ENCODE measurements at places on chromosomes 6 and 20.

- DNase-seq: no peak
Measured at GRCh38 chr20:48984575-48985219, 61.4 kb upstream of the CSE1L start.

- no peak for DNase-seq
Measured at GRCh38 chr6:137341681-137342195, 122.6 kb upstream of the IFNGR1 start.

DNA sequence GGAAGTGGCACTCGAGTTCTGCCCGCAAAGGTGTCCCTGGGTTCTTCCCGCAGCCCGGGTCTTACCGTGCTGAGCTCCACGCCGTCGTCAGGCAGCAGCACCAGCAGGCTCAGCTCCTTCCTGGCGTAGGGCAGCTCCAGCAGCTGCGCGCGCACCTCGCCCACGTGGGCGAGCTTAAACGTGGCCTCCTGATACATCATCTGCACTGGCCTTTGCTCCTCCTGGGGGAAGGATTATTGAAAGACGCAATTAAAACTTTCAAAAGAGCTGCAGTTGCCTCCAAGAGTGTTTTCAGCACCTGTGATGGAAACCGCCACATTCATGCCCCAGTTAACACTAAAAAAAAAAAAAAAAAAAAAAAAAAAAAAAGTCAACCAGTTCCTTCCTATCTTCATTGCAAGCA, 11.3 kb downstream of the SERPINB9 start:
- DNase-seq: no peak

DNA sequence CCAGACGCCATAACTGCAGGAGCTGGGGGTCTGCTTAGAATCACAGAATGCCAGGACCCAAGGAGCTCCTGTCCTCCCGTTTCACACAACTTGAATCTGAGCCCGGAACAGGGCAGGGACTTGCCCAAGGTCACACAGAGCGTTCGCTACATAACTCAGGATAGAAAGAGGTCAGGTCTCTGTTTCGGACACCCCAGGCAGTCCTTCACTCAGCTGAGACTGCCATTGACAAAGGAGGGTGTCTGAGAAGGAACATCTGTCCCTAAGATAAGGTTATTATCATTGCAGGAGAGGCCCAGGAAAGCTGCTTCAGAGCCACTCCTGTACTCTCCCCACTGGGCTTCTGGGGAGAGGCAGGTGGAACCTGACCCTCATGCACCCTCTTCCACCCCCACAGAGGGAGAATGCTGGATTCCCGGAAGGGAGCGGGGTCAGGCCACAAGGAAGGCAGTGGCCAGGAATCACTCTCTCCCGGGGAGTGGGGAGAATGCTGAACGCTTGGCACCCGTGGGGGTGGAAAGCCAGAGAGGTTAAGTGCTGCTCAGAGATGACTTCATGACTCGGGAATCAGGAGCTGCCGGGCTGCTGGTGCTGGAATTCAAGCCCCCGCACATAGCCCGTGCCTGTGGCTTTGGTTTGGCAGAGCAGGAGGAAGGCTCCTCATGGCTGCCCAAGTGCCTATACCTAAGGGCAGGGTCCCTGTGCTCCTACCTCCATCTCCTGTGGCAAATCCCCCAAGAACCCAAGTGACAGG, 10.7 kb downstream of the SDC4 start:
- DNase-seq: no peak

DNA sequence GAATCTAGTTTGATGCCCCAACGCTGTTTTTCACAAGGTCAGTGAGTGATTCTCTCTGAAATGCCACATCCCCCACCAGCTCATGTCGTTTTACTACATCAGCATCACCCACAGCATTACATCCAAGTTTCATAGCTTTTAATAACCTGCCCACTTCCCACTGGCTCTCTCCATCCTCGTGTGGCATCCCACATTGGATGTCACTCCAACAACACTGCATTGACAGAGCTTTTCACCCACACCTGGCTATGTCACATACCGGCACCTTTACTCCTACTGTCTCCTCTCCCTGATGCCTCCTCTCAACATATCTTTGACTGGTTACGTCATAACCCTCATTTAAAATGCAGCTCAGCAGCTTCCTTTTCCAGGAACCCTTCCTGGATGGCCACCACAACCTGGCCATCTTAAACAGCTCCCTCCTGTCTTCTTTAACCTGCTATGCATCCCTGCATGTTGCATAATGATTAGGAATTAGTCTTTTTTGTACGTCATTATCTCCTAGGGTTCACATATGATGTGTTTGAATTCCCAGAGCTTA, 5.0 kb upstream of the ADTRP start:
- no peak for DNase-seq

DNA sequence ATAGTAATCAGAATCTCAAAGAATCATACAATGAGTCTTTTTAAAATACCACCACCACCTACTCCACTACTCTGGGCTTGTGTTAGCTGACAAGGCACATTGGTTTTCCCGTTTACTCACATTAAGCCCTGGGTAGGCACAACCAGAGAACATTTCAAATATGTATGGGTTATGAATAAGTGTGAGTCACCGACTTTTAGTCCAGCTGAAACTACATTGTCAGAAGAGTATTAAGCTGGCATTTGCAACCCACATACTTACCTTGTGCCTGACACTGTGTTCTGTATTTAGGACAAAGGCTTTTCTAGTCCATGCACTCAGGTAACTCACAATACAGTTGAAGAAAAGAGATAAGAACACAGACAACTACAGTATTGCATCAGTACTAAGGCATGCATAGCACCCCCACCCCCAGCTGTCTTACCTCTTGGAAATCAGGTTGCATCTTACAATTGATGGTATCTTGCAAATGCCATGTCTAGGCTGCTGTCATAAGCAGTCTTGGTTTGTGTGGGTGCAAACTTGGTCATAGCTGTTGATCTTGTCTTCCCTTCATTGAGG, 40.3 kb upstream of the AHI1 start:
- no peak for DNase-seq

DNA sequence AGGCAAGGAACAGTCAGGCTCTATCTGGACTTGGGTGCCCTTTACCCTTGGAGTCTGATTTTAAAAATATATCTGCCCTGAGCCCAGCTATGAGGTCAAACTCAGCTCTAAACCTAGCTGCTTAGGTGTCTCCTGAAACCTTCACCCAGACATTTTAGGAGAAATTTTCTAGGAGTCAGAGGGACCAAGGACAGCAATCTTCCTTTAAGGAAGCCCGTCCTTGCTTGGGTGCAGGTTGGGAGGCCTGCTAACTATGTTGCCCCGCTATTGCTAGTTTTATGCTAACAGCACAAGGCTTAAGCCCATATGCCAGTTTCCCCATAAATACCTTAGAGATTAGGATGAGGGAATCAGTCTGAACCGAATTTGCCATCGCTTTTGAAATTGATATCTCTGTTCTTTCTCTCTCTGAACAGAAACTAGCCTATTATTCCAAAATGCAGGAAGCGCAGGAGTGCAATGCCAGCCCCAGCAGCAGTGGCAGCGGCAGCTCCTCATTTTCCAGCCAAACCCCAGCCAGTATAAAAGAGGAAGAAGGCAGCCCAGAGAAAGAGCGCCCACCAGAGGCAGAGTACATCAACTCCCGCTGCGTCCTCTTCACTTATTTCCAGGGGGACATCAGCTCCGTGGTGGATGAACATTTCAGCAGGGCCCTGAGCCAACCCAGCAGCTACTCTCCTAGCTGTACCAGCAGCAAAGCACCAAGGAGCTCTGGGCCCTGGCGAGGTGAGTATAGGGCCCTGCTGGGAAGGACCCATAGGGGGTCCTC, 2.6 kb downstream of the VGLL2 start:
- DNase-seq: peak; percentile 34

DNA sequence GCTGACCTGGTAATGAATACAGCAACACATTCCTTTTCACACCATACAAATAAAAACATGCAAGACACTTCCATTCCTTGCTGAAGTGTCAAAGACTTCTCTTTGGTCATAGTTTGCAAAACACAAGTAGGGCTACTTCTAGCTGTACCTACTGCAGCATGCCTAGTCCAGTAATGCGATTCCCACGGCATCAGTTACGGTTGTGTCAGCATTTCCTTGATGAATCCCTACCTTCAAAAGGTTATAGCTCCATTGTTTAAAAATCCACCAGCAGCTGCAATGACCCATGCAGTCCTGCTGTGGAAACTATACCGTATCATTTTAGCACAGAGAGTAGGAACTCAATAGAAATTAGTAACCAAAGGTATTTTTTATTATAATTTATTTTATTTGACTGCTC, 1371.5 kb downstream of the EPHA7 start:
- no peak for DNase-seq

GRCh38 chr6:49732781-49733180, 11.4 kb downstream of the CRISP3 start:
- no peak for DNase-seq

GRCh38 chr20:48682529-48683363, 145.1 kb downstream of the PREX1 start:
- DNase-seq: peak; percentile 67

DNA sequence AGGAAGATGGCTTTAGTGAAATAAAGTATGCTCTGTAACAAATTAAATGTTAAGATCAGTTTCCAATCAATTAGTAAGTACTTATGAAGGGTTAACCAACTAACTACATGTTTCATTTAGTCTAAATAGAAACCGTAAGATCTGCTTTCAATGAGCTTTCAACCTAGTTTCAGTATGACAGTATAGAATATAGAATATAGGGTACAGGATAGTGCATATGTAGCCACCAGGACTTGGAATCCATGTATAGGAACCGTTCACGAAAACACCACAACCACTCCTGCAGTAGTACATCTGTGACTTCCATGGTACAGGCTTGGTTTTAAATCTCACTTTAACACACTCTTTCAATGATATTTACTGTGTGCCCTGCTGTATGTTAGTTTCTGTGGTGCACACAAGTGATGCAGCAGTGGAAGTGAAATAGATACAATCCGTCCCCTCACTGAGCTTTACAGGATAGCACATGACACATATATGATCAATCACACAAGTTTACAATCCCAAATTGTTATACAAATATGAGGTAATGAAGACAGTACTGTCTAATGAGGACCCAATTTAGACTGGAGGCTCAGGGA, 479.7 kb upstream of the MARCKS start:
- DNase-seq: no peak

DNA sequence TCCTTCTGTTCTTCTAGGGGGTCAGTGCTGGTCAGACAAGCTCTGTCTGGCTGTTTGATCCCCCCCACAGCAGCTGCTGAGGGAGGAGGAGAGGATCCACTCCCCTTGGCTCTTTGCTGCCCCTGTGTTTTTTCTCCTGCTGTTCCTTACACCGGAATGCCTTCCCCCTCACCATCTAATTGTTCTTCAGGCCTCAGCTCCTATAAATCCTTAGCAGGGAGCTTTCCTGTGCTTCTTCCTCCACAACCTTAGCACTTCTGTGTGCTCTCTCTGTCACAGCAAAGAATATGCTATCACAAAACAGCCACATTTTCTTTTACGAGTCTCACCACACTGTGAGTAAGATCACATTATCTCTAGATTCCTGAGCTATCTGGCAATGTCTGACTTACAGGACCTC, 196.6 kb downstream of the OTOR start:
- no peak for DNase-seq

GRCh38 chr20:14117768-14118167, 122.5 kb downstream of the MACROD2 start:
- no peak for DNase-seq

DNA sequence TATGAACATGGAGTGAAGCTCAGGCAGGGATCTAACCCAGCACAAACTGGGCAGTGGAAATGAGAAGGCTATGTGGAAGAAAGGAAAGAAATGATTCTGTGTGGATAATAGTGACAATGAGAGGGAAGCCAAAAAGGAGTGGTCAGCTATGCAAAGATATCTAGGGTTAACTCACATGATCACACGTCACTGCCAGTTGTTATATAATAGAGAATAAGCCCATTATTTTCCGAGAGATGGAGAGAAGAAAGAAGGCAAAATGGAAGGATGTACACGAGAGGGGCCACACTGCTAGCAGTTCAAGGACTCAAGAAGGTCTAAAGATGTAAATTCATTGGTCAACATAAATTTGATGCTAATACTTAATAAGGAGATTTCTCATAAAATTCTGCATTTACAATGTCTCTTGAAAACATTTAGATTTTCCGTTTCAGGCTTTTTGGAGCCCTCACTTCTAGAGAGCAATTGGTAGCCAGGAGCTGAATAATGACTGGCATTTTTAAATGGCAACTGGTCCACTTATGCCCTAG, 18.8 kb upstream of the RCAN2 start:
- no peak for DNase-seq

GRCh38 chr6:167426084-167426483, 101.2 kb downstream of the TTLL2 start:
- no peak for DNase-seq

GRCh38 chr6:124053315-124053714, 249.7 kb downstream of the NKAIN2 start:
- no peak for DNase-seq

- DNase-seq: no peak
Measured at GRCh38 chr6:87182321-87182720, 27.0 kb downstream of the ZNF292 start.

DNA sequence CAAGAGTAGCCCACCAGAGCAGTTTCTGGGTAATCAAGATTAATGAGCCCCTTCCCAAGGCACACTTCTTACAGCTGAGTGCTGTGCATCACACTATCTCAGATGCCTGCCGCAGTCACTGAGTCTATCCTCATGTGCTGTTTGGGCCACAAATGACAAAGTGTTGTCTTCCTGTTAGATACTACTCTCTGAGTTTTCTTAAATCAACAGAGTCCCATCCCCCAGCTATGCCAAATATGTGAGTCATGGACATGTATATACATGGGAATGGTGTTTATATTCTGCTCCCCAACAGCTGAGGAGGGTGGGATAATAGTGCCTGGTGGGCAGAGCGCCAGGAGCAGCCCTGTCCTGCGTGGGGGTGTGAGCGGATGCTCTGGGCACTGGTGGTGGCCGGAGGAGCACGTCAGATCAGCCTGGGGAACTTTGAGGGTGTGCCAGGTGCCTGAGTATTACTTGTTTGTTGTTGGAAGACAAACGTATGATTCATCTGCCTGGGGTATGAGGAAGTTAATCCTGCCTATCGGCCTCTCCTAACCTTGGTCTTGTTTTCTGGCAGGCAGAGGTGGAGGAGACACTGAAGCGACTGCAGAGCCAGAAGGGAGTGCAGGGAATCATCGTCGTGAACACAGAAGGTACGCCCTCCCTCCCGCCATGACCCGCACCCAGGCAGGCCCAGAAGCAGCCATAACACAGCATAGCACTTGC, 9.6 kb downstream of the DYNLRB1 start:
- peak; percentile 91 for DNase-seq

GRCh38 chr6:24689964-24690363, 23.1 kb downstream of the ACOT13 start:
- no peak for DNase-seq

- no peak for DNase-seq
Measured at GRCh38 chr6:43476746-43477145, 624 bp upstream of the TJAP1 start.

GRCh38 chr6:89604653-89605052, 33.9 kb downstream of the LYRM2 start:
- no peak for DNase-seq

- DNase-seq: no peak
Measured at GRCh38 chr20:62576815-62577489, 65.4 kb upstream of the SLCO4A1 start.

DNA sequence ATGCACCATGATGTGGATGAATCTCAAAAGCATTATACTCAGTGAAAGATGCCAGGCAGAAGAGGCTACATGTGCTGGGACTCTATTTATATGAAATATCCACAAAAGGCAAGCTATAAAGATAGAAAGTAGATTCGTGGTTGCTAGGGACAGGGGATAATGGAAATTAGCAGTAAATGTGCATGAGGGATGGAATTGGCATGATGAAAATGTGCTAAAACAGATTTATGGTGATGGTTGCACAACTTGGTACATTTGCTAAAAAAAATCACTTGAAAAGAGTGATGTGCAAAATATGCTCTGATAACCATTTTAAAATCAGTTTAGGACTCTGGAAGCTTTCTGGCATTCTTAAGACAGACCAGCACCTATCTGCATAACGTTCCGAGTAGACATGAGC, 61.6 kb downstream of the ALDH8A1 start:
- DNase-seq: no peak
